ENCODE measurements at places on chromosomes 1 and 21. TPM values are rescaled to one million over a fixed set of nuclear protein-coding genes. Genes with fewer than 3 reads are reported as not detected.

The CDK18 gene
- total RNA-seq, result 2.7 TPM

- no peak for DNase-seq
These were observed 294.9 kb downstream of the LRRIQ3 start for GRCh38 chr1:73903092-73903491.

- no peak for DNase-seq
These were observed 58.2 kb downstream of the SIK1 start for GRCh38 chr21:43368685-43369084.

GRCh38 chr1:15246960-15247614, at the start of gene FHAD1:
TSS of gene FHAD1 (plus strand) at chr1:15247223. CDS start at chr1:15251785, 4,562 bp downstream.
- DNase-seq, result no peak

DNA sequence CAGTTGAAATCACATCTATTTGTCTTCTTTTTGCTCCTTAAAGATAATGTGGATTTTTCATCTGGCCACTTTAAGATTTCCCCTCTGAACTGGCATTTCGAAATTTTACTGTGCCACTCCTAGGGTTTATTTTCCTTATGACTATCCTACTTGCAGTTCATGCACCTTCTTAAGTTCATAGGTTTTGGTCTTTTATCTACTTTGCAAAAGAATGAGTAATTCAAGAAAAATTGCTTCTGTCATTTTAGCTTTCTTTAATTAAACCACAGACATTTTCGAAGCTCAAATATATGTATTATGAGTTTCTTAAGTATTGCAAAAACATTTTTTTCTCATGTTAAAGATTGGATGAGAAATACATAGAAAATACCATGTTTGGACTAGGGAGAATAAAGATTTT, 1244.8 kb upstream of the TMPRSS15 start:
- no peak for DNase-seq

The KIAA0040 gene
- 1.5 TPM for total RNA-seq

GRCh38 chr1:234140388-234140787, 232.9 kb upstream of the COA6 start:
- DNase-seq, result no peak

DNA sequence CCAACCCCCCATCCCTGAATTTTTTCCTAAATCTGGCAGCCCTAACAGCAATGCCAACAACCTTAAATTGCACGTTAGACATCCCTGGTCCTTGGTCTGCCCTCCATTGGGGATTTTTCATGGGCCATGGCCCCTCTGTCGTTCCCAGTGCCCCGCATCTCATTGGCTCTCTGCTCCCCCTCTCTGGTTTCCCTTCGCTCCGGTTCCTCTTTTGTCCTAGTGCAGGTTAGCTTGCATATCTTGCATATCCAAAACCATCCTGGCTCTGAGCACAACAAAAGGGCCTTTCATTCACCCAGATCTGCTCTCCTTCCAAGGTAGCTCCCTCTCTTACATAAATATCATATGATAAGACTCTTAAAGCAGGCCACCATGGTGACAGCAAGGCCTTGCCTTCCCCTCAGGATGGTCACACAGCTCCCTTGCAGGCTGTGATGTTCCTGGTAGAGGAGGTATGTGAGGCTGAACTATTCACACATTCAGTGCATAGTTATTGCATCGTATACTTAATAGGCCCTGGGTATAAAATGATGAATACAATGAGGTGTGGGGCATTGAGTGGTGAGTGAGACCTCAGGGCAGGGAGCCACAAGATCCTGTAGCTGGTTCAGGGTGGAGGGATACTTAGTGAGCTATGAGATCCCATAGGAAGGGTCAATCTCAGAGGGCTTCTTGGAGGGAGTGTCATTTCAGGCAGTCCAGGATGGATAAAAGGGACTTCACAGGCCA, 45.2 kb downstream of the TENT5C start:
- peak; percentile 15 for DNase-seq

The STX12 gene
- total RNA-seq, result 29.0 TPM

DNA sequence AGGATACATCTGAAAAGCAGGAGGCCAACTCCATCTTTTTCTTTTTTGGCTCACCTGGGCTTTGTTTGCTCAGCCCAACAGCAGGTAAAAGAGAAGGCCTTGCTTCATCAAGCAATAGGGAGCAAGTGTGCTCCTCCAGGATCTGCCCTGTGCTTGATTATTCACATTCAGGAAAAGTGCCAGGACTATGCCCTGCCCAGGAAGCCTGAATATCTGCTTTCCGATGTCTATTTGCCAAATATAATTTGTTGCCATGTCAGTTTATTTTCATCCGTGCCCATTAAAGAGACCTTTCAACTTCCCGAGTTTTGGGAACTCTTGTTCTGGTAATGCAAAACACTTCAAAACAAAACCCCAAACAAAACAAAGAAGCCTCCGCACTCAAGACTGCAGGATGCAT, 185.3 kb downstream of the CDC7 start:
- DNase-seq, result no peak

- DNase-seq, result no peak
These were observed 1.9 kb upstream of the ZFYVE9 start for GRCh38 chr1:52139817-52140540.

DNA sequence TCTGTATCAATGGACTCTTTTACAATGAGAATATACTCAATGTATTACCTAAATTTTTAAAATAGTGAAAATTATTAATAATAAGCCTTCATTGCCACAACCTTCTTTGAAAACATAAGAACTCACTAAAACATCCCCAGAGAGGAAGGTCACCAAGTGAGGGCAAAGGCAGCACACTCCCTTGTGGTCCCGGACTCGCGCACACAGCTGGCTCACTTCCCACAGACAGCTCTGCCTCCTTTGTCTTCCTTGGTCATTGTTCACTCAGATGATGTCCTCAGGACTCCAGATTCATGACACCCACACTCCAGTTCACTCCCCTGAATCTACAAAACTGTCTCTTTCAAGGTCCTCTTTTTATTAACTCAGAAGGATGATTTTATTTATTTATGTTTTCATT, 19.2 kb upstream of the UBR4 start:
- no peak for DNase-seq

- DNase-seq, result peak; percentile 26
These were observed 37.1 kb downstream of the JAK1 start for GRCh38 chr1:64929221-64929620.

DNA sequence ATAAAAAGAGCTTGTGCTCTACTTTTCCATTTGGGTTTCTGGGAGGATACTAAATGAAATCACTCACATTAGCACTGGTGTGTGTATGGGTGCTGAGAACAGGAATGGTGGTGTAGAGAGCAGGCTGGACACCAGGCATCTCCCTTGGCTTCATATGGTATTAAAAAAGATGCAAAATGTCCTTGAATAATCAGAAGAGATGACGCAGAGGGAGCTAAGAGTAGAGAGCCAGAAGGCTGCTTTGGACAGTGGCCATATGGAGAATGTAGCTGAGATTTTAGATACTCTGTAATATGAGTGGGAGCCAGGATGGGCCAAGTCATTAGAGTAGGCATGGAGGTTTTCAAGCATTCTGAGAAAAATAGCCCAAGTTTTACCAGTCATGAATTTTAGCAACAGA, 112.3 kb upstream of the ZRANB2 start:
- no peak for DNase-seq

DNA sequence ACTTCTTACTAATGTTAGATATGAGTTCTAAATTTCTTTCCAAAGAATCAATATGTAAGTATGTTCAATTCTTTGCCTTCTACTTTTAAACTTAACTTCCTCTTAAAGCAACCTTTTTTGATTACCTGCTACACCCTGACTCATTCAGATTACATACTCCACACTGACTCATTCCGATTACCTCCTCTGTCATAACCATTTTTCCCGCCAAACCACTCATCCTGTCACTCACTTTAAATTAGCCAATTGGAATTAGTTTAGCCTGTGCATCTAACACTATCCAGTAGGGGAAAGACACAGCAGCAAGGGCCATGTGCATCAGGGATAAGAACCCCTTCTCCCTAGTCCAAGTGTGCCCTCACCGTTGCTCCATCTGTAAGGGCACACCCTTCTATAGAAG, 815.5 kb downstream of the BRINP3 start:
- no peak for DNase-seq

GRCh38 chr1:166189126-166189525, 22.3 kb upstream of the FAM78B start:
- DNase-seq, result no peak

The MEX3A gene
- total RNA-seq, result 3.0 TPM

- DNase-seq, result no peak
These were observed 14.1 kb downstream of the ROR1 start for GRCh38 chr1:63787875-63788274.

DNA sequence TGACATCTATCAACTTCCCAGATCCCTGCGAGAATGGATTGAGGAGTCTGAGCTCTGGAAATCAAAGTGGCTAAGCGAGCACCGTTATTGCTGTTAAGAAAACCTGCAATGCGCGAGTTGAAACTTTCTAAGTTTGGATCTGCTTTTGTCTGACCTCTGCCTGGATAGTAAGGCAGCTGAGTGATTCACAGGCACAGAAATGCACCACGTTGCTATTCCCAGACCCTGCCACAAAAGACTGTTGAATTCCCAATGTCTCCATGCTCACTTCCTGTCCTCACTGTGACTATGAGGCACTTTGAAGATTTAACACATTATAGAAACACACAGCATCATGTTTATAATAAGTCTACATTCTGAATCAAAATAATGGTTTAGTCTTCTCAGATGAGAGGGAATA, 27.1 kb upstream of the CNIH3 start:
- DNase-seq, result peak; percentile 25

GRCh38 chr1:147800804-147801203, 40.4 kb upstream of the GJA5 start:
- DNase-seq, result no peak
